ENCODE measurements at places on chromosomes 2 and 18.

GRCh38 chr2:113248997-113249770 lies 29.5 kb downstream of the PAX8 start:
- peak; percentile 83 for DNase-seq

DNA sequence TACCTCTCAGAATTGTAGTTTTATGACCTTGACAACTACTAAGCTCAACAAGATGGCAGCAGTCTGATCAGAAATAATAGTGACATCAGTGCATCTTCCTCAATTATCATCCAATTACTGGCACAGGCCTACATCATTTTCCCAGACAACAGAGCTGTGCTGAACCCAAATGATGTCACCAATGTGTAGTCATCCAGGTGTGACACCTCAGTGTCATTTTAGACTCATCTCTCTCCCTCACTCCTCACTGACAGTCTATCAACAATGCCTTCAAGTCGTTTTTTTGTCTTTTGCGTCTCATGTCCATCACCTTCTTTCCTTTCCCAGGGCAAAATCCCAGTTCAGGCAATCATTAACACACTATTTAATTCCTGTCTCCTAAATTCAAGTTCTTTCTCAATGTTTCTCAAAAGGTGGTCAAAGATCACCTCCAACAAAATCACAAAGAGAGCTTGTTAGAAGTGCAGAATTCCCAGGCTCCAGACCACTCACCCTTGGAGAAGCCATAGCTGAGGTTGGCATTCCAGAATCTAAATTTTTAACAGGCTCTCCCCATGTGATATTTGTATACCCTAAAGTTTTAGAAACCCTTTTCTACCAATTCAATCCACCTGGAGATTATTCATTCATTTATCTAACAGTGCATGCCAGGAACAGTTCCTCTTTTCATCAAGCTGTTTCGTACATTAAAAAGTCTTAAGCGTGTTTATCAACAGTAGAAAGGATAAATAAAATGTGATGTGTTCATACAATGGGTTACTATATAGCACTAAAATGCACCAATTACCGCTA lies 125.3 kb upstream of the KLF7 start:
- no peak for DNase-seq

DNA sequence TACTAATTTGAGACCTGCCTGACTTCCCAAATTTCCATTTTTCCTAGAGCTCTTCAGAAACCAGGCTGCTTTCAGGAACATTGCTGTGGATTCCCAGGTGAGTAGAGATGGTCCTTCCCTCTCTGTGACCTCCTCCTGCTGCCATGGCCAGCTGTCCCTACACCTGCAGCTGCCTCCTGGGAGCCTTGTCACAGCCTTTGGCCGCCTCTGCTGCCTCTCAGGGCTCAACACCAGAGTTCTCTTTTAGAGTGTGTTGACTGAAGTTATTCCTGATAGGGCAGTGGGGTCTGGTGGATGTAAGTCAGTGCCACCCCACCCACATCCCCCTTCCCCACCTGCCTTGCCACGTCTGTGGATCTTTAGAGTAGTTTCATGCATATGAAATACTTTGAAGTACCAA lies 22.9 kb downstream of the SPATS2L start:
- DNase-seq: no peak

DNA sequence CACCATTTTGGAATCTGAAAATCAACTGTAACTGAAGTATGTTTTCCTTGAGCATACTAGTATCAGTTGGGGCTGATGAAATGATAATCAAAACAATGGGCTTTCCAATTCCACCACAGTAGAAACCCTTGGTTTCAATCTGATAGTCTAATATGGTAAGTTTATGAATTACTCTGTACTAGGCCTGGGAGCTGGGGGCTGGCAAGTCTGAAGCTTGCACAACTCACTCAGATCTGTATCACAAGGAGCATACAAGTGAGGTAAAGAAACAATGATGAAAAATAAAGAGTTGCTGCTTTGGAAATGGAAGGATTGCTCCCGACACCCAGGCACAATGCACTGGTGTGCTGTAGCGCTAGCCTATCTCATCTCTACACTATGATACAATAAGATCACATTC lies 19.4 kb downstream of the ZEB2 start:
- no peak for DNase-seq

GRCh38 chr2:106195456-106195855 lies 1.4 kb upstream of the UXS1 start:
- no peak for DNase-seq

DNA sequence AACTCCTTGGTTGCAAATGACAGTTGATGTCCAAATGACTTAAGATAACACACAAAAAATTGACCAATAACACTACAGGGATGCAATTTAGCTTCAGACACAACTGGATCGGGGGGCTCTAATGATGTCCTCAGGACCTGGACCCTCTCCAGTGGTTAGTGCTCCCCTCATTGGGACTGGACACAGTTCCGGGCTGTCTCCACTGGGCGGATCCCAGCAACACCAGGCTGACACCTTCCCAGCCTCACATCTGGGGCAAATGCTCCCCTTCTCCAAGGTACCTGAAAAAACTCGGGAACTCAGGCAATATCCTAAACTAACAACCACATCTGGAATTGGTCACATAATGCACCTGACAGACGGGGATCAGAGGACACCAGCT lies 48.7 kb downstream of the PSMG2 start:
- no peak for DNase-seq

GRCh38 chr2:225400060-225400511 lies 576 bp downstream of the NYAP2 start:
- DNase-seq: peak; percentile 1

- DNase-seq: no peak
Measured at GRCh38 chr2:156474401-156474800, 38.2 kb downstream of the GPD2 start.

GRCh38 chr2:185472574-185472973 lies 266.0 kb upstream of the FSIP2 start:
- no peak for DNase-seq

GRCh38 chr2:109349503-109350465 lies 220.8 kb downstream of the SH3RF3 start:
- no peak for DNase-seq

DNA sequence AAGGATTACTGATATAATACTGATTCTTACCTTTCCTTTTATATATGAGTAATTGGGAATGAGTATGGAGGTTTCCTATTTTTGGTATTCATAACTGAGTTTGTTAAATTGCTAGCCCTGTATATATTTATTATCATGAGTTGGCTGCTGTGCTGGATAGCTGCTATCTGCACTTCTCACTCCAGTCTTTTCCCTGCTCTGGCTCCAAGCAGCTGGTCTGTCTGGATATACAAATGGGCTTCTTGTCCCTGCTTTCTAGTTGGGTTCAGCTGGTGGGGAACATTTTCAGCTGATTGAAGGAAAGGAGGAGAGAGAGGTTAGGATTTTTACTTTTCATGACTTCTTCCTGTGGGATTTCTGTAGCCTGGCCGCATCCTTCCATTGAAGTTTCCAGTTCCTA lies 41.2 kb downstream of the AGFG1 start:
- DNase-seq: no peak

DNA sequence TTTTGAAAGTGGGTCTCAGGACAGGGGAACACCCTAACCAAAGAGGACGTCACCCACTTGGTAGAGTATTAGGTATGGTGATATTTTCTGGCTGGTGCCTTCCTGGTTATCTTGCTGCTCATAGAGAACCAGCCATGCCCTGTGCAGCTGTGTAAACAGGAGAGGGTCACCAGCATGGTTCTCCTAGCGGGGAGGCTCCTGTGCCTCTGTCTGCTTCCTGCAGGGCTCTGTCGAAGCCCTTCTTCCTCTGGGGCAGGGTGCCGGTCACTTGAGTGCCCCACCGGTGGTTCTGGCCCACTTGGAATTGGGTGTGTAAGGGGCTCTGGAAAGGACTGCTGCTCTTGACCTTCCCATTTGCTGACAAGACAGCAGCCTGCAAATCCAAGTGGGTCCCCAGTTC lies 131.6 kb upstream of the MSH6 start:
- no peak for DNase-seq

GRCh38 chr2:214233164-214233563 lies 177.7 kb upstream of the VWC2L start:
- no peak for DNase-seq

- peak; percentile 32 for DNase-seq
Measured at GRCh38 chr2:75199428-75200011, at the start of gene TACR1. Gene TACR1 (minus strand): TSS chr2:75199520. CDS start chr2:75198934, 586 bp downstream.

DNA sequence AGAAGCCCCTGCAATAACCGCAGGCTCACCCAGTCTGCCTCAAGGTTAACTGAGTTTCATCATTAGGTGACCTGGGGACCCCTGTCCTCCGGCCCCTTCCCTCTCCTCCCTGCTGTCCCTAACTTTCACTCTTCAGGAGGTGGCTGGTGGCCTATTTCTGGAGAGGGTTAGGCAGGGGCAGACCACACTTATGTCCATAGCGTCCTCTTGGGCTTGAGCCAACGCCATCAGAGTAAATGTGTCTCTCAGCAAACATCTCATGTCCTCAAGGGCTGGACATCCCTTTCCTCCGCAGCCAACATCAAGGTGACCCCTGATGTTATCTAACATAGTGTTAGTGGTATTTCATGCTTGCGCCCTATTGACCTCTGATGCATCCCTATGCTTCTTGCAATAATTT lies 114.8 kb downstream of the BCL11A start:
- no peak for DNase-seq

GRCh38 chr18:70228536-70228935 lies 23.0 kb upstream of the RTTN start:
- DNase-seq: no peak

DNA sequence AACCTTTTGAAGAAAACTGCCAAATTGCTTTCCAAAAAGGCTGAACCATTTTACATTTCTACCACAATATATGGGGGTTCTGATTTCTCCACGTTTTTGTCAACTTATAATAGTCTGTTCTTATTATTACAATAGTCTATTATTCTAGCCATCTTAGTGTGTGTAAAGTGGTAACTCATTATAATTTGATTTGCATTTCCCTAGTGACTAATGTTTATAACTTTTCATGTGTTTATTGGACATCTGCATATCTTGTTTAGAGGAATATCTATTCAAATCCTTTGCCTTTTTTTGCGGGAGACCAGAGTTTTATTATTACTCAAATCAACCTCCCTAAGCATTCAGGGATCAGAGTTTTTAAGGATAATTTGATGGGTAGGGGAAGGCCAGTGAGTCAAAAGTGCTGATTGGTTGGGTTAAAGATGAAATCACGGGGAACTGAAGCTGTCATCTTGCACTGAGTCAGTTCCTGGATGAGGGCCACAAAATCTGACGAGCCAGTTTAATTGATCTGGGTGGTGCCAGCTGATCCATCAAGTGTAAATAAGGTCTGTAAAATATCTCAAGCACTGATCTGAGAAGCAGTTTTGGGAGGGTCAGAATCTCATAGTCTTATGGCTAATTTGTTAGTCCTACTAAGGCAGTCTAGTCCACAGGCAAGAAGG lies 303.4 kb upstream of the NCKAP5 start:
- DNase-seq: no peak

- DNase-seq: no peak
Measured at GRCh38 chr2:226995625-226996041, 159.8 kb downstream of the RHBDD1 start.

- DNase-seq: no peak
Measured at GRCh38 chr2:39411181-39411944, 25.7 kb downstream of the MAP4K3 start.

- DNase-seq: no peak
Measured at GRCh38 chr2:217096474-217097225, 236.8 kb upstream of the TNP1 start.

DNA sequence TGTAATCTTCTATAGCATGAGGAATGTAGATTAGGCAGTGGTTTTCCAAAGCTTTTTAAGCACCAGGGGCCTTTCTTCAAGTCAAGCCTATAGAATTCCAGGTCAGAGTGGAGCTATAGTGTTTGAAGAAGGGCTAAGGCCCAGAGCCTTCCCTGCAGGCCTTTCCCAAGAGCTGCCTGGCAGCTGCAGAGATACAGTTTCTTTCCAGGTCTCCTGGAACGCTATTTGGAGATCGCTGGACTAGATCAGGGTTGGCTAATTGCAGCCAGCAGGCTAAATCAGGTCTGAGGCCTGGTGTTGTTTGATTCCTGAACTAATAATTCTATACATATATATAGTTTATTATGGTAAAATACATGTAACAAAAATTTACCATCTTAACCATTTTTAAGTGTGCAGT lies 319.0 kb upstream of the SPRED2 start:
- DNase-seq: no peak

DNA sequence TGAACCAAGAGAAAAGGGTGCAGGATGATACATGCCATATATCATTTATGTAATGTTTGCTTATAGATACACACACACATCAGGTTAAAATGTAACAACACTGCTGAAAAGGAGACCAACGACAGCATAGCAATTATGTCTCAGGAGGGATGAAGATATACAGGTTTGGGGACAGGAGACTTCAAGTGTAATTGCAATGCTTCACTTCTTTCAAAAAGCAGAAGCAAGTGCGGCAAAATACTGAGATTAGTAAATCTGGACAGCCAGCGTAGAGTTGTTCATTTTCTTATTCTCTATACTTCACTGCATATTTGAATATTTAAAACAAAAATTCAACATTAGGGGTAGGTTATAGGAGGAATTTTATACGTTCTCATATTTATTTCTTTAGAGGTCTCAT lies 87.2 kb downstream of the L3MBTL4 start:
- DNase-seq: no peak

- DNase-seq: peak; percentile 27
Measured at GRCh38 chr2:183542606-183543005, 418.4 kb downstream of the NUP35 start.

- no peak for DNase-seq
Measured at GRCh38 chr2:239004274-239005015, 156.6 kb downstream of the TWIST2 start.

DNA sequence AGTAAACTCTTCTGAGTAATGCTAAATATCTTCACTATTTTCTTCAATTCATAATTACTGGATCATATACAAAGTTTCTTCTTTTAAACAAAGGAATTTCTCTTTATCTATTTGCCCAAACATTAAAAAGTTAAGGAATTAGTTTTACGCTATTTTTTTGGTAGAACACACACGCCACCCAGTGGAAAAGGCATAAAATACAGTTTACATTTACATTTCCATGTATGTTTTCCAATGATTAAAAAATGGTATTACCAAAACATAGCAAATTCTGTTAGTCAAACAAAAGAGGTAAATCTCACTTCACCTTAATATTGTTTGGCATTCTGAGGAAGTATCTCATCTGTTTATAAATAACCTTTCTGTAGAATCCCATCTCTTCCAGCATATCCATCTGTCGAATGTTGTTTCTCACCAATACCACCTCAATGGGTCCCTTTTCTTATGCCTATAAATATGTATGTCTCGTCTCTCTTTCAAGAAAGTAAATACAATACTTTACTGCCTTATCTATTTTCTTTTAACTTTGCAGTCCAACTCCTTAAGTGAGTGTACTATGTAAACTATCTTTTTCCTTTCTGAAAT lies 7.2 kb downstream of the BOLL start:
- peak; percentile 30 for DNase-seq

GRCh38 chr2:68027959-68028358 lies 34.8 kb downstream of the C1D start:
- no peak for DNase-seq

- DNase-seq: no peak
Measured at GRCh38 chr18:9772847-9773677, 65.0 kb downstream of the RAB31 start.

- DNase-seq: no peak
Measured at GRCh38 chr2:80166483-80167171, 137.9 kb downstream of the LRRTM1 start.

GRCh38 chr2:211900000-211900399 lies 638.6 kb downstream of the ERBB4 start:
- no peak for DNase-seq

Measured in HuH-7 (cell line).